AG04450 (cell line): ENCODE measurements at places on chromosomes 7 and 10.

DNA sequence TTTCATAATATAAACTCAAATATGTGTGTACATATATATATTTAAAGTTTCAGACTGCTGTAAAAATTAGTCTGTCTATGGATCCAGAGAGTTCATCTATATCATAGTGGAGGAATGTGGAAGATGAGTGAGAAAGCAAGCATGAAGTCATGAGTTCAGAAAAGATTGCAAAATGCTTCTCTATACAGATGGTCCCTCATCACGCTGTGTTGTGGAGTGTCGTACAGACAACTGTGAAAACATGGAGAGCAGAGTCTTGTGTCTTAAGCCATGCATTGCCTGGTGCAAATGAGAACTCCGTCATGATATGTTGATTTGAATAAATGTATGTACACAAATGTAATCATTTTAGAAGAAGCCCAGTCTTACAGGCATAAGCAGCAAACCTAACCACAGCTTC, 316.9 kb downstream of the CNTNAP2 start:
- DNase-seq, result no peak

- no peak for DNase-seq
Measured at GRCh38 chr7:45514944-45515343, 59.2 kb upstream of the ADCY1 start.

GRCh38 chr10:128116851-128117615, 9.2 kb downstream of the MKI67 start:
- no peak for DNase-seq

GRCh38 chr7:120805636-120806388, 52.1 kb downstream of the TSPAN12 start:
- no peak for DNase-seq

- no peak for DNase-seq
Measured at GRCh38 chr7:156778668-156779067, 114.3 kb downstream of the LMBR1 start.

GRCh38 chr10:77865580-77866324, 60.8 kb downstream of the DLG5 start:
- DNase-seq, result no peak
